Brain (organoid and tissue), 16 donors: ENCODE measurements at places on chromosomes 12 and 14. TPM values are rescaled to one million over a fixed set of nuclear protein-coding genes. Genes with fewer than 3 reads are reported as not detected.

- no peak for DNase-seq
Observed at GRCh38 chr12:6228535-6229223, 28.5 kb downstream of the CD9 start.

DNA sequence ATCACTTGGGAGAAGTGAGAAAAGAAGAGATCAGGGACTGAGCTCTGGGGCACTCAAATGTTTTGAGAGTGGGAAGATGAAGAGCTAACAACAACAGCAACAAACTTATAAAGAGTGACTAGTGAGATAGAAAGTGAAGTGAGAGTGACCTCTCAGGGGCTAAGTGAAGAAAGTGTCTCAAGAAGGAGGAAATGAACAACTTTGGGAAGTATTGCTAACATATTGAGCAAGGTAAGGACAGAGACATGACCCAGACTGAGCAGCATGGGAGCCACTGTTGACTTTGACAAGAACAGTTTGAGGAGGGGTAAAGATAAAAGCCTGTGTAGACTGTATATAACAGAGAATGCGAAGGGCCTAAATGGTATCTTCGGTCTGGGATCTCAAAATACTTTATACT lies 155.1 kb upstream of the BTG1 start:
- DNase-seq: no peak

GRCh38 chr14:85577543-85578114 lies 47.7 kb downstream of the FLRT2 start:
- no peak for DNase-seq

- no peak for DNase-seq
Observed at GRCh38 chr12:77949943-77950342, 119.2 kb downstream of the NAV3 start.

Gene SPX
- 5.8 TPM for polyA plus RNA-seq
